ENCODE measurements at places on chromosomes 12 and 14. TPM values are rescaled to one million over a fixed set of nuclear protein-coding genes. Genes with fewer than 3 reads are reported as not detected.

- H3K36me3 ChIP-seq: no peaks in the 10 kb centered on the region
- H3K4me1 ChIP-seq: no peaks in the 10 kb centered on the region
- no peak overlapping the region for H3K27ac ChIP-seq
- no peak overlapping the region for H3K4me3 ChIP-seq
These were observed 716.0 kb downstream of the LRFN5 start for GRCh38 chr14:42322531-42323284.

RFLNA gene
- total RNA-seq: 0.50 TPM

DNA sequence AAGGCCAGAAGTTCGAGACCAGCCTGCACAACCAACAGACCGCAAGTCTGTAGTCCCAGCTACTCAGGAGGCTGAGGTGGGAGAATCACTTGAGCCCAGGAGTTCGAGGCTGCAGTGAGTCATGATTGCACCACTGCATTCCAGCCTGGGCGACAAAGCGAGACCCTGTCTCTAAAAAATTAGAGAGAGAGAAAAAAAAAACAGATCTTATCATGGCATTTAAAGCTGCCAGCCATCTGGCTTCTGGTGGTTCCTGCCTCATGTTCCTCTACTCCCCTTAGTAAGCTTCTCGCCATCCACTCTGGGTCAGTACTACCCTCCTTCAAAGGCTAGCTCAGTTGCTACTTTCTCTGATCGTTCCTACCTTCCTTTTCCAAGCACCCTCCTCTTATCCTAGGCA lies 16.1 kb downstream of the CLSTN3 start:
- H3K4me3 ChIP-seq: no peak overlapping the region
- DNase-seq: no peak
- no peaks in the 10 kb centered on the region for H3K36me3 ChIP-seq
- no peaks in the 10 kb centered on the region for H3K4me1 ChIP-seq
- no peak overlapping the region for H3K27ac ChIP-seq

C12orf54 gene
- not detected for total RNA-seq

PTPRB gene
- total RNA-seq: 16.5 TPM

- H3K4me1 ChIP-seq: no peaks in the 10 kb centered on the region
- no peak for DNase-seq
- H3K27me3 ChIP-seq: no peaks in the 10 kb centered on the region
- H3K27ac ChIP-seq: no peak overlapping the region
These were observed 31.1 kb upstream of the NUBPL start for GRCh38 chr14:31530136-31530535.

GRCh38 chr14:69750495-69750894 lies 16.4 kb upstream of the SRSF5 start:
- no peak for DNase-seq
- no peaks in the 10 kb centered on the region for H3K36me3 ChIP-seq
- H3K27me3 ChIP-seq: no peaks in the 10 kb centered on the region
- no peak overlapping the region for H3K4me3 ChIP-seq

- H3K27ac ChIP-seq: no peak overlapping the region
- no peaks in the 10 kb centered on the region for H3K27me3 ChIP-seq
- H3K4me3 ChIP-seq: no peak overlapping the region
- peaks cover 3% of the 10 kb centered on the region for H3K4me1 ChIP-seq
- DNase-seq: no peak
These were observed 42.5 kb downstream of the PRKAB1 start for GRCh38 chr12:119710374-119710964.

DNA sequence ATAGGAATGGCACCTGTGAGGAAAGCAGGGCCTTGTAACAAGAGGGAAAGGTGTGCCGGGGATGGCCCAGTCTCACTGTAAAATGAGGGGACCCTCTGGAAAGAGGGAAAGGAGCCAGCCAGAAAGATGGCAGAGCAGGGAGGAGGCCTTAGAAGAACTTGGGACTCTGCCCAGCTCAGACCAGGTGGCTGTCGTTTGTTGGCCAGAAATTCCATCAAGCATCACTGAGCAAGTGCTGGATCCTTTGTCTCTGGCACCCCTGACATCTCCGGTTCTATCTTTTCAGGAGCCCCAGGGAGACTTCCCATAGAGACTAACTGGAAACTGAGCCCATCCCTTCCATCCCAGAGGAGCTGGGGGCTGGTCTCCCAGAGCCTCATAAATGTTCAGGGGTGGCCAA lies 43.3 kb downstream of the DEGS2 start:
- no peaks in the 10 kb centered on the region for H3K27me3 ChIP-seq
- DNase-seq: peak; percentile 2
- H3K4me3 ChIP-seq: no peak overlapping the region
- no peaks in the 10 kb centered on the region for H3K36me3 ChIP-seq

GRCh38 chr14:94970941-94971730 lies 186.2 kb downstream of the DICER1 start:
- H3K4me3 ChIP-seq: no peak overlapping the region
- peak overlapping the region; percentile 48 for H3K27ac ChIP-seq
- no peaks in the 10 kb centered on the region for H3K36me3 ChIP-seq
- H3K27me3 ChIP-seq: no peaks in the 10 kb centered on the region
- no peaks in the 10 kb centered on the region for H3K4me1 ChIP-seq
- DNase-seq: no peak

OVCH1 gene
- total RNA-seq: 0.10 TPM

KERA gene
- 0.17 TPM for total RNA-seq

DNA sequence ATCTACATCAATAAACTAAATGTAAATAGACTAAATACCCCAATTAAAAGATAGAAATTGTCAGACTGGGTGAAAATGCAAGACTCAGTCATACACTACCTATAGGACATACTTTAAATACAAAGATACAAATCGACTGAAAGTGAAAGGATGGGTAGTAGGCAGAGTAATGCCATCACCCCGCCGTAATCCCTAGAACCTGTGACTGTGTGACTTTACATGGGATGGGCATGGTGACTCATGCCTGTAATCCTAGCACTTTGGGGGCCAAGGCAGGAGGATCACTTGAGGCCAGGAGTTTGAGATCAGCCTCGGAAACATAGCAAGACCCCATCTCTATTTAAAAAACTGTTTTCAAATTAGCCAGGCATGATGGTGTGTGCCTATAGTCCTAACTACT lies 2.6 kb upstream of the EVL start:
- no peaks in the 10 kb centered on the region for H3K4me1 ChIP-seq
- no peaks in the 10 kb centered on the region for H3K27me3 ChIP-seq
- DNase-seq: no peak

ZNF891 gene
- total RNA-seq: 0.90 TPM

GRCh38 chr12:57524814-57525614 lies 2.4 kb downstream of the MBD6 start:
- no peak overlapping the region for H3K27ac ChIP-seq
- H3K4me3 ChIP-seq: peak overlapping the region; percentile 96
- no peak for DNase-seq
- no peaks in the 10 kb centered on the region for H3K27me3 ChIP-seq
- H3K4me1 ChIP-seq: peaks cover 25% of the 10 kb centered on the region
- H3K36me3 ChIP-seq: peaks cover 61% of the 10 kb centered on the region

CYP27B1 gene
- not detected for total RNA-seq

GRCh38 chr12:110102255-110102654 lies 21.9 kb upstream of the IFT81 start:
- no peaks in the 10 kb centered on the region for H3K36me3 ChIP-seq
- no peak overlapping the region for H3K4me3 ChIP-seq
- no peak for DNase-seq
- peaks cover 10% of the 10 kb centered on the region for H3K4me1 ChIP-seq
- H3K27me3 ChIP-seq: no peaks in the 10 kb centered on the region

ARHGAP9 gene
- total RNA-seq: 4.6 TPM

SLC7A7 gene
- total RNA-seq: 1.3 TPM

GRCh38 chr12:34119366-34119765 lies 97.1 kb downstream of the ALG10 start:
- H3K27ac ChIP-seq: no peak overlapping the region
- no peak for DNase-seq
- no peak overlapping the region for H3K4me3 ChIP-seq

DNA sequence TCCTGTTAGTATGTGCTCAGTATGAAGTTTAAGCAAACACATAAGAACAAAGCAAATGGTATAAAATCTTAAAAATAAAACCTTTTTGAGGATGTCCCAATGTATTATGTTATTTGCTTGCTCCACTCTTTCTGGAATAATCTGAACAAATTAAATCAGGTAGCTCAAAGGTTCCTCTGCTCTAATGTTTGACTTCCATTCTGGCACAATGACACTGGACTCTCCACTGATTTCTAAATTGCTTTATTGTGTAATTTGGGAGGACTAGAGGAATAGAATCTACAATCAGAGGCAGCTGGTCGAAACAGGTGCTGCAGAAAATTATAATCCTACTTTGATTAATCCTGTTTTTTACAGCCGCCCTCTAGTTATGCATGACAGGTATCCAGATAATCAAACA lies 523.7 kb upstream of the FOXG1 start:
- H3K4me1 ChIP-seq: no peaks in the 10 kb centered on the region
- H3K36me3 ChIP-seq: no peaks in the 10 kb centered on the region
- no peak overlapping the region for H3K27ac ChIP-seq
- H3K27me3 ChIP-seq: no peaks in the 10 kb centered on the region
- no peak overlapping the region for H3K4me3 ChIP-seq
- no peak for DNase-seq

FBLN5 gene
- total RNA-seq: 16.7 TPM

STON2 gene
- 96.2 TPM for total RNA-seq

CDKN1B gene
- total RNA-seq: 37.7 TPM

DNA sequence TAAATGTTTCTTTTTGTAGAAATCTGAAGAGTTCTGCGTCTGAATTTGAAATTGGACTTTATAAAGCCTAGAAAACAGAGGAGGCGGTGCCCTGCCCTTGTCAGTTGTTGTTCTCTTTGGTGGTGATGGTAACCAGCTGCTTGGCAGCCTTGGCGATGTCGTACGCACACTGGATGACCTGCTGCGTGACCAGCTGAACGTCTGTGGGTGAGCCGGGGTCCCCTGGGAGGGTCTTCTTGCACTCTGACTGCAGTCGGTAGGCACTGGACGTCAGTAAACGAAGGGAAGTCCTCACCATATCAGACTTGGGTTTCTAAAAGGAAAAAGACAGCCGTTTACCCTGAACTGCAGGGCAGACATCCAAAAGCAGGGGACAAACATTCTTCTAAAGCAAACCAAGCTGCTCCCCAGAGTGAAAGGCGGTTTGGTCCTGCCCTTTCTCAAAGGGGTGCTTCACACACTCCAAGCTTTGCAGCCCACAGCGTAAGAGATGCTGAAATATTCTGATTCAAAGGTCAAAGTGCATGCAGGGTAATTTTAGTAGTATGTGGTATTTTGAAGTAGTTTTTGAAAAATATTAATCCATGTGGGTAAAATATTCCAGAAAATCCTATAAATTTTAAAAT lies 32.9 kb downstream of the TCHP start:
- peaks cover 4% of the 10 kb centered on the region for H3K4me1 ChIP-seq
- peaks cover 92% of the 10 kb centered on the region for H3K36me3 ChIP-seq
- no peaks in the 10 kb centered on the region for H3K27me3 ChIP-seq
- DNase-seq: no peak

GRCh38 chr12:96218989-96219678 lies 25.0 kb downstream of the ELK3 start:
- no peak overlapping the region for H3K4me3 ChIP-seq
- H3K4me1 ChIP-seq: peaks cover 4% of the 10 kb centered on the region
- no peak for DNase-seq

GRCh38 chr12:66189486-66189843 lies 451 bp downstream of the IRAK3 start:
- DNase-seq: no peak
- H3K4me3 ChIP-seq: peak overlapping the region; percentile 66
- H3K27me3 ChIP-seq: peaks cover 37% of the 10 kb centered on the region
- H3K27ac ChIP-seq: peak overlapping the region; percentile 73

All from psoas muscle (tissue), 8 donors.